ENCODE measurements at places on chromosomes 1 and 21.

DNA sequence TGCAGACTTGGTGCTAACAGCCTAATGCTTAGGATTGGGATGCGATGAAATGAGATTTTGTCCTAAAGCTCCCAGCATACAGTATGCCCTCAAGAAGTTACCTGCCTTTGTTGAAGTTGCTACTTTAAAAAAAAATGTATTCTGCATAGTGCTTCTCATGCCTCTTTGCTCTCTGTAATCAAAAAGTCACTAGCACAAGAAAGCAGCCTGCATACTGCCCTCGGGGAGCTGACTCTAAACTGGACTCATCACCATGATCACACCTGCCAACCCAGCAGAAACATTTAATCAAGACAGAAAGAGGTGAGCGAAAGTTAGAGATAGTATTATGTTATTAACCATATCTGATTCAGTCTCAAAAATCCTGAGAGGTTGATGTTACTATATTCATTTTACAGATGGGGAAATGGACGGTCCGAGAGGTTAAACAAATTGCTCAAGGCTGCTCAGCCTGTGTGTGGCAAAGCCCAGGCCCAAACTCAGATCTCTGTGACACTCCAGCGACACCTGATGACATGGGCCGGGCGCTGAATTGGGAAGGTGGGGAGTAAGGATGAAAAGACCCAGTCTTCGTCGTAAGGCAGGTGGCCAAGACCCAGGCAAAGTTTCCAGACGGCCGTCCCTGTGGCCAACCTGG lies 1.1 kb downstream of the BATF3 start:
- DNase-seq = no peak

GRCh38 chr1:92425617-92426016 lies 61.1 kb downstream of the GFI1 start:
- DNase-seq = no peak

GRCh38 chr1:154666051-154666790 lies 58.2 kb upstream of the ADAR start:
- DNase-seq = no peak

DNA sequence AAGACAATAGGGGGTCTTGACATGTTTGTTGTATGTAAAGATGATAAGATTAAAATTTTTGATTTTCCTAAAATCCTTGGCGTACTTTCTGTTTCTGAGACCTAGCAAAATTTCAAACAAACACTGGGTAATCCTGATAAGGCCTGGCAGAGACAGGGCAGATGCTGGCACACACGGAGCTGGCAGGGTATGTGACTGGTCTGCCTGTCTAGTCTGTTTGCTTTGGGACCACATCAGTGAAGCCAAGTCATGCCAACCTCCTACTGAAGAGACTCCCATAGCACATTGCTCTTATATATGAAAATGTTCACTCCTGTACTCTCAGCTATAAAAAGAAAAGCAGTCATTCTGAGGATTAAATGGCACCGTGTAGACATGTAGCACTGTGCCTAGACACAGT lies 14.1 kb downstream of the TOR3A start:
- no peak for DNase-seq

DNA sequence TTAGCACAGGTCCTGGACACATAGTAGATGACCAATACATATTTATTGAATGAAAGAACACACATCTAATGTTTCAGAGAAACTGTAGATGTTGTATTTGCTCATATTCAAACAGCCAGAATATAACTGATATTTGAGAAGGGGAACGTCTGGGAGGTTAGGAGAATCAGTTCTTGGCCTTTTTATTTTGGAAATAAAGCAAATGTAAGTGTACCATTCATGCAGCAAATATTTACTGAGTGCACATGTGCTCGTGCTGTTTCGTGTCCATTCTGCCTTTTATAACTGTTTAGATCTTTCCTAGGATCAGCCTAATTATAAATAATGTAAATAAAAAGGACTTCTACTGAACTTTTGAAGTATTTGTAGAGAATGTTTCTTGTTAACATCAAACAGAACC lies 103.8 kb downstream of the GREM2 start:
- no peak for DNase-seq

GRCh38 chr1:1094981-1095380 lies 20.9 kb upstream of the RNF223 start:
- DNase-seq = no peak

DNA sequence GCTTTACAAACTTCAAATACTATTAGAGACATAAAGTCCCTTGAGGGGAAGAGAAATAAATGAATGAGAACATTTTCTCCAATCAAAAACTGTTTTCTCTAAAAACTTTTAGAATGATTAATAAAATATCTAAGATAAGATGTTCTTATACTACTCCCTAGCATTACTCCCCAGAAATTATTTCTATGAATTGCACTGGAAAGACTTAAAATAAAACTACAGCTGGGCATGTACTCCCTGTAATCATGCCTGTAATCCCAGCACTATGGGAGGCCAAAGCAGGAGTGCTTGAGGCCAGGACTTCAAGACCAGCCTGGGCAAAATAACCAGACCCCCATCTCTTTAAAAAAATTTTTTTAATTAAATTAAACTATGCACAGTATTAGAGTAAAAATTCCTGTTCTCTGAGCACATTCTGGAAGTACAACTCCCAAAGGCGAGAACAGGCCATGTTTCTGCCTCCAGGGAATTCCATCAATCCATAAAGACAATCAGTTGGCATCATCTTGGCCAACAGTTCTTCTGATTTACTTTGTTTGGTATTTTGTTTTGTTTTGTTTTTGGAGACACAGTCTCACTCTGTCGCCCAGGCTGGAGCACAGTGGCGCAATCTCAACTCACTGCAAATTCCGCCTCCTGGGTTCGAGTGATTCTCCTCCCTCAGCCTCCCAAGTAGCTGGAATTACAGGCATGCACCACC lies 77.9 kb downstream of the TGFBR3 start:
- DNase-seq = no peak

- no peak for DNase-seq
Measured at GRCh38 chr1:68217060-68217554, 15.2 kb downstream of the WLS start.

GRCh38 chr1:227790034-227790400 lies 25.5 kb upstream of the PRSS38 start:
- no peak for DNase-seq

GRCh38 chr1:198598796-198599321 lies 40.0 kb upstream of the PTPRC start:
- DNase-seq = no peak

GRCh38 chr1:11874258-11874562 lies 15.5 kb upstream of the NPPB start:
- no peak for DNase-seq

GRCh38 chr1:11501906-11502485 lies 23.0 kb downstream of the DISP3 start:
- DNase-seq = no peak

DNA sequence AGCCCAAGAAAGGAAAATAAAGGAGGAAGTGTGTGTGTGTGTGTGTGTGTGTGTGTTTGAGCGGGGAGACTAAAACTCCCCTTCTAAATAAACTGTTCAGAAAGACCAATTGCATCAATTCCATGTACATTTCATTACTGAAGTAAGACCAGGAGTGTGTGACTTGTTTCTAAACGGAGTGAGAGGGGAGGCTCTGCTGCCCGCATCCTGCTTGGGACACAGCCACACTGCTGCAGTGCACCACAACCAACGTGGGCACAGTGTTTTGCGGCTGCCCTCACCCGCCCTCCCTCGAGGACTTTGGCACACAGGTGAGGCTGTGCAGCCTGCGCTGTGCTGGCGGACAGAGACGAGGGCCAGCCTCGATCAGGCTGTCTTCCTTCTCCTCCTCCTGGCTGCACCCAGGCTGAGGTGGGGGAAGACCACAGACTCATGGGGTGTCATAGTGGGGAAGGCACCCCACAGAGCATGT lies 31.0 kb upstream of the H6PD start:
- DNase-seq = no peak

DNA sequence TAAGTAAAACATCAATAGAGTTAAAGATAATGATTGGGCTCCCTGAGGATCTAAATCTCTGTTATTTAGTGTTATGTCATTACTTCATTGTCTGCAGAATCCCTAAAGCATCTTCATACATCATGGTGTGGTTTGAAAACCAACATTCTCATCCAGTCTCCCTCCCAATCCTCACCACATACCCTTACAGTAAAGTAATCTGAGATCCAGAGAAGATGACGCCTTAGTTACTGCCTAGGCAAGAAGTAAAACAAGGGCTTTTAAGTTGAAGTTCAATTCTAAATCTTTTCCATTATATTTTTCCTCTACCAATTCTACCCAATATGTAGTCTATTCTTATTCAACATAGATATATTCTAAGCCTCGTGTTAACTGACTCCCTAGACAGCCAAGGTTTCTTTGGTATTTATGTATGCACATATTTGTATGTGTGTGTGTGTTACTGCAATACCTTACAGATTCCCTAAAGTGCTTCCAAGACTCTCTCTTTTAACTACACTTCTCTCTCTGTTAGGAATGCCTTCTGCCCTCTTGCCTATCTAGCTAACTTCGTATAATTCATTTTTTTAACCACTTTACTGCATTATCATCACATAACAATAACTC lies 17.3 kb downstream of the DPH5 start:
- DNase-seq = no peak

GRCh38 chr21:41529769-41530168 lies 21.8 kb upstream of the TMPRSS2 start:
- no peak for DNase-seq

- DNase-seq = no peak
Measured at GRCh38 chr1:87799451-87799850, 470.8 kb downstream of the LMO4 start.

- no peak for DNase-seq
Measured at GRCh38 chr1:94974241-94974640, 47.3 kb upstream of the CNN3 start.

DNA sequence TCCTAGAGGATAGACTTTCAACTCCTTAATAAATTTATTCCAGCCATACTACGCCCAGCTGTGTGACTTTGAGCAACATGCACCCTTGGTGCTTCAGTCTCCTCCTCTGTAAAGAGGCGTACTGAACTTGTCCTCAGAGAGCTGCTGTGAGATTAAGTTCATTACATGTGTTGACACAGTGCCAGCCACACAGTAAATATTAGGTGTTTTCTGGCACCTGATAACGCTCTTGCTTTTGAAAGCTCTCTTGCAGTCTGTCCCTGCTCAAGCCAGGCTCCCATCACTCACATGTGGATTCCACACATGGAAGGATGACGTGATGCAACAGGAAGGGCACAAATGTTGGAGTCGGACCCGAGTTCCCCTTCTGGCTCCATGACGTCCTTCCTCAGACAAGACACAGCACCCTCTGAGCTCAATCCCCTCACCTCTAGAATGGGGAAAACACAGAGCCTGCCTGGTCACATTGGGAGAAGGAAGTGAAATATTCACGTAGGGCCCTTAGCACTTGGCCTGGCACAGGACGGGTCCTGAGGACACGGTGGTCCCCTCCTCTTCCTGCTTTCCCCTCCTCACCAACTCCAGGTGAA lies 7.7 kb downstream of the IFNLR1 start:
- no peak for DNase-seq

- DNase-seq = no peak
Measured at GRCh38 chr1:159338018-159338417, 35.9 kb downstream of the FCER1A start.

- no peak for DNase-seq
Measured at GRCh38 chr1:81443288-81443687, 357.4 kb upstream of the ADGRL2 start.

GRCh38 chr1:15662477-15662876 lies 21.6 kb upstream of the PLEKHM2 start:
- DNase-seq = no peak

- peak; percentile 69 for DNase-seq
Measured at GRCh38 chr1:205680073-205680851, at the start of gene SLC45A3. Gene SLC45A3 (minus strand): TSS chr1:205680509. CDS start chr1:205664656, 15,853 bp downstream.

DNA sequence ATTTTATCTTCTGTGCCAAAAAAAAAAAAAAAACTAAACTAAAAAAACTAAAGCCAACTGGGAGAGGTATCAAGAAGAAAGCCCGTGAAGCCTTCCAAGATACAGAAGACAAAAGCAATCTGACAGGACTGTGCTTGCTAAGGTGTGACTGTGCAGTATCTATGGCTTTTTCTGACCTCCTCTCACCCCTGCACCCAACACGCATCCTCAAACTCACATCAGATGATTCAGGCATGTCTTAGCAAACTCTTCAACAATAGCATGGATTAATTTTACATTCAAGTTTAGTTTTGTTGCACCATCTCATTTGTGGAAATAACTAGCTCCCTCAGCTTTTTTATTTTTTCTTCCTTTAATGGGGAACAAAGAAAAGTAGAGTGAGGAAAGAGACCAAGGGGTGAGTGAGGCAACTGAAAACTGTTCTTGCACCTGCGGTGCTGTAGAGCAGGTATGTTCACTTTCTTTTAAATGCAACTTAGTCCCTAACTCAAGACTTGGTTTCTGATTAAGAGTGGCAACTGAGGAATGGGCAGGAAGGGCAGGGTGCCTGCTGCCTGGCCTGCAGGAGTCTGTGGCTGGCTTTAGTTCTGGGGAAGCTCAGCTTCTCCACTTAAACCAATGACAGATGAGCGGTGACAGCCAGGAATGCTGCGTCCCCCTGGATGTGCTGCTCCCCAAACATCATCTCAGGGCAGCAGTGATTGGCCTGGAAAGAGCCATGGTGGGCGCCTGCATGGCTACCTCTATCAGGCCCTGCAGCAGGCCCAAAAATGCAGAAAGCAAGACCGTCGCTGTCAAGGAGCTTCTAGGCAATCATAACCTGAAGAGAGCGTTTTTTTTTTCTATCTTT lies 71.3 kb upstream of the LRRC8B start:
- no peak for DNase-seq

DNA sequence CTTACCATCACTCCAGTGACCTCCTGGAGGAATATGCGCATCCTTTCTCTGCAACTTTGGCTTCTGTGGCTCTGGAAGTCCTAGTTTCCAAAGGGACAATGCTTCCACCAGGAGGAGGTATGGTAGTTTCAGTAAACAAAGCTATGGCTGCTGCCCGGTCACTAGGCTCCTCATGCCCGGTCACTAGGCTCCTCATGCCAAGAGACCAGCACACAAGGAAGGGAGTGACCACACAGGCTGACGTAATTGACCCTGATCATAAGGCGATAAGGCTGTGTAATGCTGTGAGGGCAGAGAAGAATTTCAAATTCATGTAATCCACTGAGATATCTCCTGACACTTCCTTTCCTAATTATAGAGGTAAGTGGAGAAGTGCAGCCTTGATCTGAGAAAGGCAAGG lies 102.9 kb downstream of the DTL start:
- no peak for DNase-seq

- DNase-seq = no peak
Measured at GRCh38 chr1:205714906-205715246, 34.6 kb upstream of the SLC45A3 start.

DNA sequence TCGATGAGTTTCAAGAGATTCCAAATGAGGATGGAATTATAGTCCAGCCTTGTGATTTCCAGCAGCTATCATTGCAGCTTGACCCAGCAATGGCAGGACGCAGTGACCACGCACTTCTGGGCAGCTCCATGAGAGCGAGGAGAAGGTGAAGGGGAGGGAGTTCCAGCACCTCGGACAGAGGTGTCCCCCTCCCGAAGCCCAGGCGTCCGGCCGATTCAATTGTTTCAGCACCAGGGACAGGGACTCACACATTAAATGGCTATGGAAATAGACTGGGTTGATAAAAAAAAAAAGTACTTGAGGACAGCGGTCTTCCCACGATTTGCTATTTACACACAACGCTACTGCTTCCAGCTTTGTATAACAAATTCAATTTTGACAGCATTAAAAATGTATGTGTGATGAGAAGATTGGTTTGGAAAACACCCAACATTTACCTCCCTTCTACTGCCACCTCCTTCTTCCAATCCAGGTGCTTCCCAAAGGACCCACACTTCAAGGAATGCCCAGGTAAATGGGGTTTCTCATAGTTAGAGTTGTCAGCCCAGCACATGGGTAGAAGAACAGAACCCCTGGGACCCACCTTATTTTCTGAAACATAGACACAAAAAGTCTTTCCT lies 71.8 kb downstream of the DISP3 start:
- no peak for DNase-seq

Data from H54 (cell line).